ENCODE measurements at places on chromosomes 1 and 21. TPM values are rescaled to one million over a fixed set of nuclear protein-coding genes. Genes with fewer than 3 reads are reported as not detected.

Gene KCND3
- 9.1 TPM for total RNA-seq

Gene CRYAA
- not detected for total RNA-seq

Gene LEFTY1
- total RNA-seq: 0.39 TPM

Gene F13B
- total RNA-seq: not detected

Gene SPTA1
- not detected for total RNA-seq

Data from lower leg skin (tissue), 4 donors.